BJ (cell line): ENCODE measurements at places on chromosomes 3 and 15.
A peak's percentile ranks its signal among the peaks of the same experiment; 100 is the strongest.

GRCh38 chr3:10434144-10434937, 71.0 kb downstream of the ATP2B2 start:
- DNase-seq = no peak

DNA sequence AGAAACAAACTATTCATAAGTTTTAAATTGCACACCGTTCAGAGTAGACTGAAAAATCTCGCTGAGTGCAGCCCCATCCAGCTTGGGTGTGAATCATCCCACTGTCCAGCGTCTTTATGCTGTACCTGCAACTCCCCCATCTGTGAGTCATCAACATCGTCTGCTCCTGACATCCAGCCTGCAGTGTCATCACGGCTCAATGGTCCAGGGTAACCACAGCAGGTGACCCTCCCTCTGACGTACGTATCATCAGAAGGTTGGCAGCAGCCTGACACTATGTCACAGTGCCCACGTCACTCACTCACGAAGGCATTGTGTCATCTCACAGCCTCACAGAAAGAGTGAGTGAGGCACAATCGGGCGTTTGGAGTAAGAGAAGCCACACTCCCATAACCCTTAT, 65.2 kb downstream of the TPRA1 start:
- no peak for DNase-seq

GRCh38 chr3:87691109-87691508, 367.7 kb downstream of the CGGBP1 start:
- no peak for DNase-seq

DNA sequence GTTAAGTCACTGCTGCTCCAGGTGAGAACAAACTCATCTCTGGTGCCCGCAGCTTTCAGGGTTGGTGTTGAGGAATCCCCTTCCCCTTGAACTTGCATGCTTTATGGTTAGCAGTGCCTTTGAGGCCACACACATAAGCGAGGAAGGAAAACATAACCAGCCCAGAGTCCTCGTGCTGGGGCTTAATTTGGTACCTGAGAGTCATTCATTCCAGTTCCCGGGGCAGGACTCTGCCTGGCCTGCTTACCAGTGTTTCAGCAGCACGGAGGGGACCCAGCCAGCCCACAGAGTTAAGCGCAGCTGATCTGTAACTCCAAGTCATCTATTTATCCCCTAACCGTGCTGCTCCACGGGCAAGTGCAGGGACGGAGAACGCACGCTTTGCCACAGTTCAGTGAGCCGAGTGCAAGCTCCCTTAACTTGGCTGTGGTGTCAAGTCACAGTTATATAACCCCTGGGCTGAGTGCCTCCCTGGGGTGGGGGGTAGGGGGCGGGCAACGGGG, 302.3 kb upstream of the ICE2 start:
- DNase-seq = no peak

GRCh38 chr3:17580901-17581300, 161.5 kb downstream of the TBC1D5 start:
- no peak for DNase-seq

DNA sequence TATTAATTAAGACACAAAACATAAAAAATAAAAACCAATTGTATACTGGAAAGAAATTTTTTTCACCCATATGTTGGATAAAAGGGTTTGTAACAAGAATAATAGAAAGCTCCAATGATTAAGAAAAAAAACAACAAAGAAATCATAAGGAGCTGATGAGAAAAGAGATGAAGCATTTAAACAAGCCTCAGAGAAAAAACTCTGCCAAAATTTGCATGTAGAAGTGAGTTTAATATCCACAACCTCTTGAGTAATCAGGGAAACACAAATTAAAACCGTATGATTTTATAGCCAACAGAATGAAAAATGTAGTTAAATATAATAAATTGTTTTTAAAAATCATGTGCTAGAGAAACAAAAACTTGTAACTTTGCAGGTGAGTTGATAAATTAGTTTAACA, 192.9 kb downstream of the BCHE start:
- no peak for DNase-seq

DNA sequence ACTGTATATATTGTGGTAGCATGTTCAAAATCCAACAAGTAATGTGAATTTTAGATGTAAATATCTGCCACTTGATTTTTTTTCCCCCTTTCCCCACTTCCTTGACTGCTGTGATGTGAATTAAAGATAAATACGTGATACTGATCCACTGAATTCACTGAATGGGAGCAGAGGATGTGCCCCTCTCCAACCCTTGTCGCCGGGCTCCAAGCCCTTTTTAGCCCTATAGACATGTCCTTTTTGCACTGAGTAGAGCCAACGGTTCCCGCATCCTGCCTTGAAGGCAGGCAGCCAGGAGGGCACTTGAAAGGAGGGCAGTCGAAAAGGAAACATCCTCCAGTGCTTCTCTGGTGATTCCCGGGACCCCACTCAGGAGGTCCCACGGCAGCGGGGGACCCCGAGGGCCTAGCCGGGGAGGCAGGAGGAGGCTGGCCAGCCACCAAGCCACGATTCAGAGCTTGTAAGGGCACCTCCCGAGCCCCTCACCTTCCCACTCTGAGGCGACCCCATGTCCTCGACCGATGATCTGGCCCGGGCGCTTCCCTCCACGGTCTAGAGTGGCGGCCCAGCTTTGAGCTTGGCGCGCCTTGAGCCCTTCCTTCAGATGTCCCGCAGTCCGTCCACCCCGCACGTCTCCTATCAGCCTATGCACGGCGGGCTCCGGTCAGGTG, 901 bp upstream of the MANF start:
- DNase-seq = no peak

DNA sequence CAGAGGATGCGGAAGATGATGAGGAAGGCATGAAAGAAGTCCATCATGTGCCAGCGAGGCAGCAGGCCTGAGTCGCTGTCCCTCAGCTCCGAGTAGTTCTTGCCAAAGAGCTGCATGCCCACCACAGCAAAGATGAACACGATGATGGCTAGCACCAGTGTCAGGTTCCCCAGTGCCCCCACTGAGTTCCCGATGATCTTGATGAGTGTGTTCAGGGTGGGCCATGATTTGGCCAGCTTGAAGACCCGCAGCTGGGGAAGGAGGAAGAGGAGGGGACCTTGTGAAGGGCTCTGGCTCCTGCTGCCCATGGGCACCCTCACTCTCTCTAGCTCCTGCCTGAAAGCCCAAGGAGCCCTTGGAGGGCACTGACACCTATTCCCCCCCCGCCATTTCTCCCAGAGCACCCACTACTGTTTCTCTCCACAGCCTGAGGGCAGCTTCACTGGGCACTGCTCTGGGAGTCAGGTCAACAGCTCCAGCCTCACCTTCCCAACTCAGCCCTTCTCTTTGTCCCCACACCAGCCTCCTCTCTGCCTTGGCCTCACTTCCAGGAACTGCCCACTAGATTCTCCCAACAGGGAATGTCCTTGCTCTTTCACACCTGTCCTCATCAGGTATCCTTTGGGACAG, 63.6 kb downstream of the SCN5A start:
- no peak for DNase-seq

DNA sequence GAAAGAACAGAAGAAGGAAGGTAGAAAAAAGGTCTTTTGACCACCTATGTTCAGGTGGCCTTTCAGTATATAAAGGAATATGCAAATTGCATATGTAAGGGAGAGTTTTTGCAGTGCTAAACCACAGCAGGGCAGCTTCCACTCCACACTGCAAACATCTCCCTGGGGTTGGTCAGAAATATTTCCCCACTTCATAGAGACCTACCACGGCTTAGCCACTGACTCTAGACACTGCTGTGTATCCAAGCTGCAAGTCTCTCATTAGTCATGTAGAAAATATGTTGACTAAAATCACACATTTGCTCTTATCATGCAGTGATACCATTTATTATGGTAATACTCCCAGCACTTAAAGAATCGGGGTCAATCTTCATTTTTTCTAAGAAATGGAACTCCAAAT, 214.9 kb upstream of the NR2F2 start:
- no peak for DNase-seq

GRCh38 chr3:112338021-112338726, 5.2 kb downstream of the CD200 start:
- DNase-seq = no peak

- DNase-seq = no peak
Measured at GRCh38 chr3:126474498-126475412, 936 bp downstream of the ZXDC start.

- DNase-seq = no peak
Measured at GRCh38 chr3:47855461-47856383, 52.8 kb downstream of the DHX30 start.

DNA sequence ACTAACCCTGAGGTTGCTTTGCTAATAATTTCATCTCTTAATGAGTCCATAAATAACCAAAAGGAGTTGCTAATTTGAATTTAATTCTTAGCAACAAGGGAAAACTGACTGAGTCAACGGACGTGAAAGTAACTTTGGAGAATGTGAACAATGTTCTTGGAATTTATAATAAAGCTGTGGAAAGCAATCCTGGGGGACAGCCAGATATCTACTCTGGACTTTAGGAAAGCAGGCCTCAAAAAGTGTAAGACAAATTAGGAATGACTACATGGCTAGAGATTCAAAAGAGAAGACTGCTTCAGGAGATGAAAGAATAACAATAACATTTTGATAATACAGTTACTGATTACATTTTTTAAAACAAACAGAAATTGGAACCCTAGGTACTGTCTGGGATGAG, 318.4 kb upstream of the COL8A1 start:
- DNase-seq = peak; percentile 86

DNA sequence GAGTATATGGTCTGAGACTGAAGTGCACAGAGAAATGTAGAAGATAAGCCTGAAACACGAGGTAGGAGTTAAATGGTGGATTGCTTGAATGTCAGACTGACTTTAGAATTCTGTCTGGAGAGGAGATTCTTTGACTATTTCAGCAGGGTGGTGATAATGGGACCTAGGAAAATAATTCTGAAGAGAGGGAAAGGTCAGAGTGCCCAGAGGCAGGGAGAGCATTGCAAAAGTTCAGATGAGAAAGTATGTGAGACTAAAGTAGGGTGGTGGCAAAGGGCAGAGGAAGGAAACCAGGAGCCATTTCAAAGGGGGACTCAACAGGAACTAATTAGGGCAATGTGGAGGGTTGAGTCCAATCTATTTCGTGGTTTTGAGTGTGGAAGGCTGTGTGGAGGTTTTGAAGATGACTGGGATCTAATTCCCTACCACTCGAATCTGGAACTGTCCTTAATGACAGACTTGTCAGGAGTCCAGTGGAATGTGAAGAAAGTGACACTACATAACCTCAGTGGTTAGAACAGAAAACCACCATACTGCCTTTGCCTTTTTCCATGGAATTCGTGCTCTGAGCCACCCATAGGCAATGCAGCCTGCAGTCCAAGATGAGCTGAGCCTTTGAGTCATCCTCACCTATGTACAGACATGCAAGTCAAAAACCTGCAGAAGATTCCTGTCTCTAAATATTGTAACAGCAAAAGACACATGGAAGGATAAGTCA, 16.1 kb downstream of the CPOX start:
- DNase-seq = peak; percentile 25

GRCh38 chr3:17505856-17506255, 236.6 kb downstream of the TBC1D5 start:
- no peak for DNase-seq

- DNase-seq = no peak
Measured at GRCh38 chr15:43441316-43441715, 51.6 kb downstream of the TP53BP1 start.

- DNase-seq = no peak
Measured at GRCh38 chr3:12180218-12180617, 21.5 kb upstream of the TIMP4 start.

GRCh38 chr3:124438813-124439212, 291.4 kb upstream of the UMPS start:
- no peak for DNase-seq

GRCh38 chr3:40516201-40516600, 8.6 kb upstream of the ZNF621 start:
- no peak for DNase-seq

DNA sequence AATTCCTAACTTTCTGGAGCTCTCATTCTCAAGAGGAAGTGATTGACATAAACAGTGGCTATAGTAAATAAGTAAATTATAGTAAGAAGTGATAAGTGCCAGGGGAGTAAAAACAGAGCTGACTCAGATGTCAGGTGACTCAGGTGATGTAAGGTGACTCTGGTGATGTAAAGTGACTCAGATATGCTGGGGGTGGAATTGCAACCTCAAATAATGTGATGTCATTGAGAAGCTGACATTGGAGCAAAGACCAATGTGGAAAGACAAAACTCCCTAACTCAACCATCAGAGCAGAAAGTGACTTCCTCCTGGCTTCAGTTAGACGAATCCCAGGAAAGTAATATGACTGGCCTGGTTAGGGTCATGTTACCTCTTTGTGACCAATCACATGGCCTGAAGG, 144.2 kb upstream of the SNTN start:
- DNase-seq = no peak

- no peak for DNase-seq
Measured at GRCh38 chr15:69626095-69627066, 173.8 kb downstream of the RPLP1 start.

DNA sequence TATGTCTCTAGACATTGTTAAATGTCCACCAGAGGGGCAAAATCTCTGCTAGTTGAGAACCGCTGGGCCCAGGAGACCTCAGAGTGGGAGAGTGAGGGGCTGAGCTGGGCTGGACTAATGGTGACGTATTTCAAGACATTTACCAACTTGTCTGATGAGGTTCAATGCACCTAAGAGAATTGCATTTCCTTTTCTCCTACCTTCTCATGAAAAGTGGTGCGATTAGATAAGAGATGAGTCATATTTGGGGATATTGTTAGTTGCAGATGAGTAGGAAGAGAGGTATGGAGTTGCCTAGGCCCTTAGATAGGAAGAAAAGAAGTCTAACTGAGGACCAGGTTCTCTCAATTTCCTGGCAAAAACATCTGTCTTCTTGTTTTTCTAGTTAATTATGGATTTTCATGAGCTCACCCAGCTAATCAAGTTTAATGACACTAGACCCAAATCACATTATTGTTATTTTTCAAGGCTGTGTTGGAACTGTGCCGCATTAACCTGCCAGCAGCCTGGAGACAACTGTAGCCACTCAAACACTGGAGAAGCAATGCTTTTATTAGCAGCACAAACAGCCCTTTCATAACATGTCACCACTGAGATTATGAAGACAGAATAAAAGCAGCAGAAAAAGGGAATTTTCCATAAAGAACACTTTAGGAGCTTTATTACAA, 144.2 kb downstream of the PDCD6IP start:
- no peak for DNase-seq

- no peak for DNase-seq
Measured at GRCh38 chr3:58337190-58337589, 4.5 kb downstream of the PXK start.

GRCh38 chr3:186526256-186526606, 17.9 kb downstream of the CRYGS start:
- no peak for DNase-seq
